ENCODE measurements at places on chromosomes 4 and X.

DNA sequence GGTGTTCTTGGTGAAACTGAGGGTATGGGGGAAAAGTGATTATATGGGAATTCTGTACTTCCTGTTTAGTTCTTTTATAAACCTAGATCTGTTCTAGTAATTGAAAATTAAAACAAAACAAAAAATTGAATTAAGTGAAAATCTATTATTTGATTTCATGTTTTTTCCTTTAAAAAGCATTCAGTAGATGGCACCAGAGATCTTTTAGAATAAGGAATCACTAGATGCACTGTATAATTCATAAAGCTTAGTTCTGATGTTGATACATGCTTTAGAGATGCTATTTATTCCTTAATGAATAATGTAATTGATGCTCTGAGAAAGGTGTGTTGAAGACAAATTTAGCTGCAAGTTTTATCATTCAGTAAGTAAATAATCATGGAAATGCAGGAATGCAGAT is 87.3 kb downstream of the LCORL start:
- DNase-seq = no peak
- H3K36me3 ChIP-seq = no peaks in the 10 kb centered on the region
- H3K4me1 ChIP-seq = no peaks in the 10 kb centered on the region
- H3K27ac ChIP-seq = no peak overlapping the region
- H3K4me3 ChIP-seq = no peak overlapping the region

DNA sequence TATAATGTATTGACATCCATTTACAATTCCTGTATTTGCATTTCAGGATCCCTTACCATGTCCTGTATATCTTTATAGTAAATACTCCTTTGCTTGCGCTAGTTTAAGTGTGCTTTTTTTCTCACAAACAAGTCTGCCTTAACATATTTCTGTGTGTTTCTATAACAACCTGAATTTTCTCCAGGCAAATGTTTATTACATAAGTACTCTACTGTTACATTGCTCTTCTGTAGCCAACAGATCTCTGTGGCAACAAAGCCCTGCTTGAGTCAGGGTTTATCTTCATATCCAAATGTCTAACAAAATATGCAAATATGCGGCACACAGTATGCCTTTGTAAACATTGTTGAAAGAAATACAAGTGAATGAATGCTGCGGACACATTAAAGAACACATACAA is 625.5 kb downstream of the TLL1 start:
- H3K4me3 ChIP-seq = no peak overlapping the region
- H3K36me3 ChIP-seq = no peaks in the 10 kb centered on the region
- DNase-seq = no peak
- no peaks in the 10 kb centered on the region for H3K4me1 ChIP-seq
- H3K27ac ChIP-seq = no peak overlapping the region

DNA sequence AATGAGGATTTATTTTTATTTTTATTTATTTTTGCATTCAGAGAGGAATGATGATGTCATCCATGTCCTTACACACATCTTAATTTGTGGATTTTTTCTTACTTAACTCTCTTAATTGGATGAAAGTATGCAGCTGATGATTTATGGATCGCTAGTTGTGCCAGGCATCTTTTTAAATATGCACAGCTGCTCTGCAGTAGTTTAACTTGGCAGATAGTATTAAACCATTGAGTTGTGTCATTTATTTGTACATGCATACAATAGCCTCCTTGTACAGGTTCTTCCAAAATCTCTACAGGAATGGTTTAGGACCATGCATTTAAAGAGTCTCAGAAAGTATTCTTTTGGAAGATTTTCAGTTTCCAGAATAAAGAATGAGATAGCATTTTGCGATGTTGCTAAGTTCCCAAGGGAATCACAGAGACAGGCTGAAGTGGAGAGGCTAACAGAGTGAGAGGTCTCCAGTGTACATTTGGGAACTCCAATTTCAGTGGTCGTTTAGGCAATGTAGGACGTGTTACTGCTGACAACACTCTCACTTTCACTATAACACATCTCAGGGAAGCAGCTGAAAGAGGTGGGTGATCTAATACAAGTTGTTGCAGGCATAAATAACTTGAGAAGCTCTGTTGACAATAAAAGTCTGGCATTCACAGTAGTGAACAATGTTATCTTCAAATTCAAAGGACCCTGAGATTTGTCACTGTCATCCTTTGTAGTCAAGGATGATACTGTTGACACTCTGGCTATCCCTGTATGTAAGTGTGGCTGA is 49.9 kb upstream of the SCRG1 start:
- DNase-seq = no peak
- no peak overlapping the region for H3K4me3 ChIP-seq
- H3K4me1 ChIP-seq = peaks cover 7% of the 10 kb centered on the region
- H3K36me3 ChIP-seq = no peaks in the 10 kb centered on the region
- peak overlapping the region; percentile 70 for H3K27ac ChIP-seq

DNA sequence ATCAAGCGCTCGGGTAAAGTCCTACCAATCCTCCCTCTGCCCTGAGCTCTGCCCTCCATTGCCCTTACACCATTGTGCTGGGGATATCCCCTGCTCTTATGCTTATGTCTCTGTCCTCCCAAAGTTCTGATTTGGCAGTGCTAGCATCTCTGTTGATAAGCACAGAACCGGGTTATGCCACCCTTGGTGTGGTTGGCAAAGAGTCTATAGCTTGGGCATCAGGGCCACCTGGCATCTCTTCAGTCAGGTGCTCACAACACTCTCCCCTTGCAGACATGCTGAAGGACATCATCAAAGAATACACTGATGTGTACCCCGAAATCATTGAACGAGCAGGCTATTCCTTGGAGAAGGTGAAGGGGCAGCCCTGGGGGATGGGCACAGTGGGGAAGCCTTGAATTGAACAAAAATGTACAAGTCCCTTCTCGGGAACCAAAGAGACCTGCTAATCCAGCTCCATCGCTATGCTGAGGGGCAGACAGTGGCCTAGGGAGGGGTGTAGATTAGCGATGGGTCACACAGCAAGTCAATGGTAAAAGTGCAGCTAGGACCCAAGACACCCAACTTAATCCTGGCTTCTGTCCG is 3.8 kb downstream of the MAGED2 start:
- H3K27ac ChIP-seq = no peak overlapping the region
- H3K4me3 ChIP-seq = no peak overlapping the region
- peaks cover 68% of the 10 kb centered on the region for H3K36me3 ChIP-seq
- no peaks in the 10 kb centered on the region for H3K27me3 ChIP-seq
